Hepatocyte (in vitro differentiated cells): ENCODE measurements at places on chromosomes 1 and 21. TPM values are rescaled to one million over a fixed set of nuclear protein-coding genes. Genes with fewer than 3 reads are reported as not detected.
A peak's percentile ranks its signal among the peaks of the same experiment; 100 is the strongest.

CAPN8 gene
- polyA plus RNA-seq: 18.0 and 28.6 TPM in 2 replicates

SYDE2 gene
- 4.9 and 5.5 TPM in 2 replicates for polyA plus RNA-seq

AMY1B gene
- polyA plus RNA-seq: not detected in 2 replicates

ERVH48-1 gene
- polyA plus RNA-seq: 14.8 and 26.9 TPM in 2 replicates

KRTAP19-6 gene
- polyA plus RNA-seq: not detected in 2 replicates

CFAP45 gene
- polyA plus RNA-seq: not detected in 2 replicates

DNA sequence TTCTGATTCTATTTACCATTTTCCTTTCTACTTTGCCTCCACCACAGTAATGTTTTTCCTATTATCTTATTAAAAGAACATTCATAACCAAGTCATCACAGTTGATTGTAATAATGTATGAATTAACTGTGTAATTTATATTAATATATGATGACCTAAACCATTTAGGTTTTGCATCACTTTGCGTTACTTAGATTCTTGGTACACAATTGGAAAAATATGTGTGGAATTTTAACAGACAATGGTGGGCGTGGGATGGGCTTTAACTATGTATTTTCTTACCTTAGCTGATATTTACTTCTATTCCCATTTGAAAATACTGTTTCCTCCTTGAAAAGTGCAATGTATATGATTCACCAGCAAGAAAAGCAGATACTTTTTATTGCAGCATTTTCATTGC, 3.6 kb downstream of the KRTAP21-3 start:
- no peak for DNase-seq

DNA sequence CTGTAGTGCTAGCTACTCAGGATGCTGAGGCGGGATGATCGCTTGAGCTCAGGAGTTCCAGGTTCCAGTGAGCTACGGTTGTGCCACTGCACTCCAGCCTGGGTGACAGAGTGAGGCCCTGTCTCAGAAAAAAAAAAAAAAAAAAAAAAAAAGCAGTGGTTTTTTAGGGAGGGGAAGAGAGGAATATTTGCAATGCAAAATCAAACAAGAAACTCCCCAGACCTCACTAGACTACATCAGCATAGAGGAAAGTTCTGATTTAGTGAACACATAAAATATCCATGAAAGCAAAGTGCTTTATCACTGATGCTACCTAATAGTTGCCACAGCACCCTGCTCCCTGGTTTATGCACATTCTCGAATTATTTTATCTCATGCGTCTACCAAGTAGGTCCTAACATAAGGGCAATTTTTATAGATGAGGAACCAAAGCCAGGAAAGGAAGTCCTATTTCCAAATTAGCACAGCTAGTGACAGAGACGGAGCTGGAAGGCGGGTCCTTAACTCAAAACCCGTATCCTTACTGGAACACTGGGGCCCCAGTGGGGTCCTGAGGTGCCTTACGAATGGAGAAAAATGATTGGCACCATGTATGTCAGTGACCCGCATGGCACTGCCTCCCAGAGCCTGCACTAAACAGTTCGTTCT, 50.7 kb upstream of the GPR157 start:
- DNase-seq: no peak

DNA sequence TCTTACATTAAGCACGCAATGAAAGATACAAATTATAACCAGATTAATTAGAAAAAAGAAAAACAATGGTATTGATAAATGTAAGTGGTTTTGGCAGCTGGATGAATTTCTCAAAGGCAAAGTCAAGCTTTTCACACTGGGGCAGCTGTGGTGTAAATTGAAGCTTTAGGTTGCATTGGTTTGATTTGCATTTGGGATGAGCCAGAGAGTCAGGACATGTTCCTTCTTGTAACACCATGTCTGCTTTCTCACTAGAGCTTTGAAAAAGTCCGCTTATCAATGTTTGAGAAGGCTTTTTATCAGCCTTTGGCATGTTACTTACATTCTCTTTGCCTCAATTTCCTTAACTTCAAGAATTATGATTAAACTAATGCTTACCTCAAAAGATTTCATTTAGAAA, 173.9 kb downstream of the GPATCH2 start:
- DNase-seq: no peak

- DNase-seq: peak; percentile 50
Observed at GRCh38 chr1:156912861-156913808, 7.3 kb upstream of the LRRC71 start.

- no peak for DNase-seq
Observed at GRCh38 chr1:86648255-86648654, 56.1 kb upstream of the SH3GLB1 start.
